ENCODE measurements at places on chromosomes 12 and 14. TPM values are rescaled to one million over a fixed set of nuclear protein-coding genes. Genes with fewer than 3 reads are reported as not detected.

The FAM181A gene
- total RNA-seq = not detected

The SDR39U1 gene
- 14.8 TPM for total RNA-seq

The PZP gene
- not detected for total RNA-seq

The ST8SIA1 gene
- 3.1 TPM for total RNA-seq

The LALBA gene
- total RNA-seq = not detected

The LMO3 gene
- not detected for total RNA-seq

The SLC10A1 gene
- not detected for total RNA-seq

The KRT83 gene
- 0.43 TPM for total RNA-seq

The SCNN1A gene
- 460 TPM for total RNA-seq

- H3K4me1 ChIP-seq = peaks cover 17% of the 10 kb centered on the region
- H3K27me3 ChIP-seq = no peaks in the 10 kb centered on the region
- H3K27ac ChIP-seq = no peak overlapping the region
- no peak overlapping the region for H3K4me3 ChIP-seq
These were observed 107.3 kb downstream of the SAMD4A start for GRCh38 chr14:54674046-54674741.

DNA sequence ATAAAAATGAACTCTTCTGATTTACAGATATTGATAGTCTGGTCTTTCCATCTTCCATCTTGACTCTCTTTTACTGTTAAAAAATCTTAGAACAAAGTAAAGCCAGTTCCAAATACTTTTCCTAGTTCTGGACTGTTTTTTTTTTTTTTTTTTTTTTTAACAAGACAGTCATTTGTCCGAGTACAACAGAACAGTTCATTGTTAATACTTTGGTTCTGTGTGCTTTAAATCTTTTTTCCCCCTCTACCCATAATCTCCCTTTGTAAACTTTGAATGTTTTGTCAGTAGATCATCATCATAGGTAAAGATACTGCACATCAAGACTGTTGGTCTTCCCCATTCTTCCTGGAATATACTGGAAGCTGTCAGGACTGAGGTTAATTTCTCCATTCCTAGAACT lies 38.0 kb downstream of the ADIPOR2 start:
- H3K4me3 ChIP-seq = no peak overlapping the region
- peaks cover 13% of the 10 kb centered on the region for H3K36me3 ChIP-seq
- no peaks in the 10 kb centered on the region for H3K27me3 ChIP-seq
- H3K4me1 ChIP-seq = no peaks in the 10 kb centered on the region
- H3K27ac ChIP-seq = no peak overlapping the region
- DNase-seq = peak; percentile 3

DNA sequence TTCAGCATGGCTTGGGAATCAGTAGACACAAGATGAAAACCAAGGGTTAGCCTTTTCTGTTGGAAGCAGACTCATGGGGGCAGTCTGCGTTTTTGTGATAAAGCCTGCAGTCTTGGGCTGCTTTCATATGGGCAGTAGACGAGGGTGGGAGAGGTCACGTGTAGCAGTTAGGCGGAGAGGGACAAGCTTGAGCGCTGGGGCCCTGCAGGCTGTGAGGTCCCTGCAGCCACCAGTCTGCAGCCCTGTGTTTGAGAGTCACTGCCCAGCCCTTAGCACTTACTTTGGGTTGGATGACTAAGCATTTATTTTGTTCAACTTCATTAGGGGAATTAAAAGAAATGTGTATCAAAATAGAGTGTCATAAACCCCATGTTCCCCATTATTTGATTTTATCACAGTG lies 37.2 kb downstream of the EP400 start:
- H3K4me3 ChIP-seq = no peak overlapping the region
- no peaks in the 10 kb centered on the region for H3K27me3 ChIP-seq
- DNase-seq = no peak
- H3K4me1 ChIP-seq = no peaks in the 10 kb centered on the region

DNA sequence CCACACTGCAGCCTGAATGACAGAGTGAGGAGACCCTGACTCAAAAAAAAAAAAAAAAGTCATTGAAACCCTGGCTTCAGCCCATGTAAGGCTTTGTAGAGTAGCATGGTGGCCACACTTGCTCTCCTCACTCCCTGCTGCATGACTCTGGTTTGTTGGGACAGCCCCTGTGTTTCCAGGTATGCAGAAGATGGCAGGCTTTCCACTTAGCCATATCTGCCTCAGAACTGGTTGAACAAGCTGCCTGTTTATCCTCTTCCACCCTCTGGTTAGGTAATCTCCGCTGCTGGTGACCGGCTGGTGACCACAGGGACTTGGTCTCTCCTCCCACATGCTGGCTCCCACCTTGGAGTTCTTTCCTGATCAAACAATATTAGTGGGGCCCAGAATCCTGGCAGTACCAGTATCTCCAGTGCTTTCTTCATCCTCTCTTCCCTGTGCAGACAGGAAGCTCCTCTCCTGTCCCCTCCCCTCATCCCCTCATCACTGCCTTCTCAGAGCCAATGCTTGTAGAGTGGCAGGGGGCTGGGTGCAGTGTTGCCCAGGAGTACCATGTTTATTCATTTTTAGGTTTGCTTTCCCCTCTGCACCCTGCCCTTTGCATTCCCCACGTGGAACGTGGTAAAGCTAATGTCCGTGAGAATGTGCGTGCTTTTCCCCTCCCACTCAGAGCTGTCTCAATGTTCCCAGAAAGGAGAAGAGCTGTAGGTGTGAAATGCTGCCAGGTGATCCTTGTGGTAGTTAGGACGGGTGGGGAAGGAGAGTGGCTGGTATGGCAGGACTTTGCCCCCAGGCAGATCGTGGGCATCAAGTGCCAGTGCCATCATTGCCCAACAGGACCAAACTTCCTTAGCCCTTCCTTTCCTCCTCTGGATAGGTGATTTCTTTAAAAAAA lies 11.3 kb downstream of the ABHD12B start:
- no peak overlapping the region for H3K27ac ChIP-seq
- no peaks in the 10 kb centered on the region for H3K36me3 ChIP-seq
- no peaks in the 10 kb centered on the region for H3K27me3 ChIP-seq

DNA sequence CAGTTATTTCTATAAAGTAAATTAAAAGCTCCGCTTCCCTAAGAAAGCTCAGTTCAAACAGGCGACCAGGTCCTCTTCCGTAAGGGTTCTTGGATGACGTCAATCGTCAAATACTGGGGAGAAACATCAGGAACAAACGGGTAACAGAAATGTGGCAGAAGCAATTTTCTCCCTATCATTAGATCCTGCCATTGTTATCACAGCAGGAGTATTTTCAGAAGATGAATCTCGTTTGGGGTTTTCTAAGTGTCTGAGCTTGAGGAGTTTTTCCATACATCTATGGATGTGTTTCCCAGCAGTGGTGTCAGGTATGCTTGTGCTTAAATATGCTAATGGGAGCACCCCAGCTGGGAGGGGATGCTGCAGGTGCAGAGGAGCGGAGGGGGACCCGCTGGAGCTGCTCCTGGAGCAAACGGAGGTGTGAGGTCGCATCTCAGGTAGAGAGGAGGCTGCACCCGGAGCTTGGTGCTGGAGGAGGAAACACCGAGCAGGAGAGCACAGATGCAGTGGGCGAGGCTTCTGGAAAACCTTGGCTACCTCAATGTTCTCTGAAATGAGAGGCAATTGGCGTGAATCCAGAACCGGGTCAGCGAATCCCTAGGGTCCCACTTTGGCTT lies 795.5 kb downstream of the AACS start:
- no peak overlapping the region for H3K27ac ChIP-seq
- no peak for DNase-seq
- no peaks in the 10 kb centered on the region for H3K27me3 ChIP-seq
- no peaks in the 10 kb centered on the region for H3K36me3 ChIP-seq

- no peaks in the 10 kb centered on the region for H3K27me3 ChIP-seq
- H3K4me3 ChIP-seq = peak overlapping the region; percentile 62
- no peak overlapping the region for H3K27ac ChIP-seq
- DNase-seq = no peak
- H3K36me3 ChIP-seq = no peaks in the 10 kb centered on the region
- peaks cover 35% of the 10 kb centered on the region for H3K4me1 ChIP-seq
These were observed 3.0 kb downstream of the ARHGAP5 start for GRCh38 chr14:32080001-32080510.

DNA sequence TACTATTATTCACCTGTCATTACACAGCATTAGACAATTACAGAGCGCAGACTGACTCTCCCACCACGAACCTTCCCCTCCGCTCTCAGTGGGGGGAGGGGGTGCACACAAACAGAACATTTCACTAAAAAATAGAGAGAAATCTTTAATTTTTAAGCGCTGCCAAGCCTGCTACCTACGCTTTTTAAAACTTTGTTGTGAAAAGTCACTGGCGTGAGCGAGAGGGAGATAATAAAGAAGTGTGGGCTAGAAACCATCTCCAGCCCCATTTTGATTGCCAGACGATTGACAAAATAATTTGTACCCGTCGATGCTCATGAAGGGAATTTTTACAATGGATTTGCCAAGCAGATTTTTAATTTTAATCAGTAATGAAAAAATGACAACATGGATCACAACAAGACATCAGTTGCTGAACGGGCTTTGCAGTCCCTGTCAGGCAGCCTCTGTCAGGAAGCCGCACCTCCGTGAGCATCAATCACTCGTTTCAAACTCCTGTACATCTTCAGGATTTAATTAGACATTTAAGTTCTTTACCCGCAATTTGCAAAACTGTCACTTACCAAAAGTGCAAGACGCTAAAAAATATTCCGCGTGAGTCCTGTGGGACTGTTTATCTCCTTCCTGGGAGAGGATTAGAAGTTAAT lies 209.1 kb downstream of the BCL11B start:
- no peaks in the 10 kb centered on the region for H3K36me3 ChIP-seq
- no peaks in the 10 kb centered on the region for H3K4me1 ChIP-seq
- H3K27me3 ChIP-seq = peaks cover 26% of the 10 kb centered on the region
- no peak overlapping the region for H3K4me3 ChIP-seq

DNA sequence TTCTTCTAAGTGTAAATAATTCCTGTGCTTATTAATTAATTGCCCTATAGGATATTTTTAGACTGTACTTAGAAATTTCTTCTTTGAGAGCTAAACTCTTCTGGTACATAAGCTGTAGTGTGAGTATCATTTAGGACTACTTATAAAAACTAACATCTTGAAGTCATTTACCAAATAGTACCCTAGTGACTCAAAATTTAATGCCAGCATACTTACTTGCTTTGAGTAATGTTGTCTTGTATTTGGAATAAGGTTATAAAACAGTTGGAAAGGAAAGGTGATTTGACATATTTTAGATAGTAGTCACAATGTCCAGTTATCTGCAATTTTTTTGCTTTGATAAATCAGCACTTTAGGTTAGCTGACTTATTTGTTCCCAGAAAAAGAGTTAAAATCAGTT lies 39.1 kb downstream of the SPATA7 start:
- no peaks in the 10 kb centered on the region for H3K4me1 ChIP-seq
- no peaks in the 10 kb centered on the region for H3K27me3 ChIP-seq
- H3K36me3 ChIP-seq = no peaks in the 10 kb centered on the region
- no peak overlapping the region for H3K27ac ChIP-seq

DNA sequence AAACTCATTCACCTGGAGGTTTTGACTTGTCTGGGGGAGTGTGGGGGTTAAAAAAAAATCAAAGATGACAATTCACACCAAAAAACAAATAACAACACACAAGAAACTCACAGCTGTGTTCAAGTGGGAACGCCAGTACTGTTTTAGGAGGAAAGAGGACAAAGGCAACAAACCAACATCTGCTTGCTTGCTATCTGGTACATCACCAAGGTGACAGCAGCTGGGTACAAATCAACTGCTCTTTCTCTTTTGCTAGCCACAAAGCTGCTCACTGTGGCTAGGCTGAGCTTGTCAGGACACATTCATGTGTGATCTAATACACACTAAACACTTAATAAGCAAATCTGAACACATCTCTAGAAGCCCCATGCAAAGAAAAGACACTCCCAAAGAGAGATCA lies 128.0 kb upstream of the RAP1B start:
- H3K36me3 ChIP-seq = no peaks in the 10 kb centered on the region
- no peaks in the 10 kb centered on the region for H3K27me3 ChIP-seq
- no peak overlapping the region for H3K4me3 ChIP-seq

DNA sequence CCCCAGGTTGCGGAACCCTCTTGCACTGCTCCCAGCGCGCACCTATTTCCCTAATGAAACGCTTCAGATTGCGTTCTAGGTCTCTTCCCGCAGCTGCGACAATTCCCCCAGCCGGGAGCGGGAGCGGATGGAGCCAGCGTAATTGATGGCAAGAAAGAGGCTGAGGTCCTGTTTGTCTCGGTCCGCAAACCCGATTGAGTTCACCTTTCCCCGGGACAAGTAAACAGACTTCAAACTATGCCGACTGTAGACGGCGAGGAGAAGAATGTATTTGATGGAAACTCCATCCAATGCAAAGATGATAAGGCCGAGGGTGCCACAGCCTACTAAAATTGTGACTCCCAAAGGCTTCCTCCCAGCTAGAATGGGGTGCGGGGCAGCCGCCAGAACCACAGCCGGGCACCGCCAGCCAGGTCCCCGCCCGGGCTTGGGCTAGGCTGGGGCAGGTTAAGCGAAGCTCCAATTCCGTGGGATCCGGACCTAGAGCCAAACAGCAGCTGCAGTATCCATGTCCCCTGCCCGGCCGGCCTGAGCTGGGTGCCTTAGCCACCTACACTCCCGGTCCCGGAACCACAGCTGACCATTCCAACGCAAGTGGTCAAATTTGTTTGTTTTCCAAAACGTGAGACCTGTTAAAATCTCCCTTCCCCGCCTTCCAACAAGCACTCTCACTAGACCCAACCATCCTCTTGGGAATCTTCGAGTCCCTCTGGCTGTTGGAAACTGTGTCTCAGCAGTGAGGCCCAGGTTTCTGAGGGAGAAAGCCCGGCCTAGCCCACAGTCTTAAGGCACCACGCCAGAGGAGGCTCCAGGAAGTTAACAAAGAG lies 5.5 kb downstream of the NKX2-1 start:
- no peaks in the 10 kb centered on the region for H3K36me3 ChIP-seq
- no peaks in the 10 kb centered on the region for H3K4me1 ChIP-seq
- DNase-seq = no peak
- H3K4me3 ChIP-seq = no peak overlapping the region
- 0 out of 2 replicates have a peak, but pooled peaks cover 3% of the 10 kb centered on the region for H3K27me3 ChIP-seq
- no peak overlapping the region for H3K27ac ChIP-seq

- no peaks in the 10 kb centered on the region for H3K36me3 ChIP-seq
- peaks cover 13% of the 10 kb centered on the region for H3K4me1 ChIP-seq
- H3K27me3 ChIP-seq = no peaks in the 10 kb centered on the region
- no peak overlapping the region for H3K27ac ChIP-seq
These were observed 439.5 kb downstream of the CCER1 start for GRCh38 chr12:90515199-90516175.

DNA sequence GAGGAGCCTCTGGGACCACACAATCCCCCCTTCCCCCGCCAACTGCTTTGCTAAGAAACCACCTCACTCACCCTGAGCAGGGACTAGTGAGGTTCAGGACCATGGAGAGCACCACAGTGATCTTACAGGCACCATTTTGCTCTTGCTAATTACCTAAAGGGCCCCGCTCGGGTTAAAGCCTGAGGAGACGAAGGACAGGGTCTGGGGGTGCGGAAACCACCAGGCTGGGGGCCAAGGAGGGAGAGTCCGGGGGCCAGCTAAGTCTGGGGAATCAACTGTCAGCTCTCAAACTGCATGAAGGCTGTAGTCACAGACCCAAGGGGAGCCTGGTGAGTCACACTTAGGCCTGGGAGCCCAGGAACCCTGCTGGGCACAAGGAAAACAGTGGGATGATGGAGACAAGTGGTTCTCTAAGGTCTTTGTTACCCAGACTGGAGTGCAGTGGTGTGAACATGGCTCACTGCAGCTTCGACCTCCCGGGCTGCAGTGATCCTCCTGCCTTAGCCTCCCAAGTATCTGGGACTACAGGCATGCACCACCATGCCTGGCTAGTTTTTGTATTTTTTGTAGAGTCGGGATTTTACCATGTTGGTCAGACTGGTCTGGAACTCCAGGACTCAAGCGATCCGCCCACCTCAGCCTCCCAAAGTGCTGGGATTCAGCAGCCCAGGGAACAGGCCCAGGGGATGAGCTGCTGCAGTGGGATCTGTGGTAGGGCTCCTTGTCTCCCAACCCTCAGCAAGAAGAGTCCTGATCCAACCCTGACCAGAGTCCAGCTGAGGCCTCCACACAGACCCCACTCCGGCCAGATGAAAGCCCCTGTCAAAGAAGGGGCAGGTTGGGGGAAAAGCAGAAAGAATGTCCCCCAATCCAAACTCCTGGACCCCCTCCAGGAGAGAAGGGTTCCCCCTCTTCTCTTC lies 98.8 kb downstream of the CALM1 start:
- no peak overlapping the region for H3K4me3 ChIP-seq
- no peak for DNase-seq
